ENCODE measurements at places on chromosomes 2 and 18. TPM values are rescaled to one million over a fixed set of nuclear protein-coding genes. Genes with fewer than 3 reads are reported as not detected.

DNA sequence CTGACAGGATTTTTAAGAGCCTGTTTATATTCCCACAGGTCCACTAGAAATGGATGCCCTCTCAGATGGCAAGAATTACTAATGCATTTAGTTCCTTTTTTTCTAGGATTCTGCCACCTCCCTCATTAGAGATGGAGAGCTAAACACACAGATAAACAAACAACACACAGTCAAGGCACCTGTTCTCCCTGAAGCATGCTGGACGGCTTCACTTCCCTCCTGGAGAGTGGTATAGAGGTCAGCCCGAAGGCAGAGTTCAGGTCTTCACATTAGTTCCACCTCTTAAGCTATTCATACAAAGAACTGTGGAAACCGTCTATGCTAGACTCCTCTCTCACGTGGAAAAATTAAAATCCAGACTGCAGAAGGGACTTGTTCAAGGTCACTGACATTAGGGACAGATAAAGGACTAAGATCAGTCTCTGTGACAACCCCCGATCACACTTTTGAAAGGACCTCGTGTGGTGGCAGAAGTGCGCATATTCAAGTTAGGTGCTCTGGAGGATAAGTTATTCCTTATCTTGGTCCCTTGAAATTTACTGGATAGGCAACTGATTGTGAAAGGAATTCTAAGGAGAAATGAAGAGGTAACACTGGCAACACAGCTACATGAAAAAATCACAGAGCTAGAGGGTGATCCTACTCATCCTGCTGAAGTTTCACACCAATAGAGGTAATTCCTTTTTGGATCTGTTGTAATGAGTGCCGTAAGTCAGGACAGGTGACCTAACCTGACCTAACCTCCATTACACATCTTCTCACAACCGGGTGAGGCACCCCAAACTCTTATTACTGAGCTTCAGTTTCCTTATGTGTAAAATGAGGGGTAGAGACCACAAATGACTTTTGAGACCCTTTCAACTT is 75.1 kb downstream of the SPRED2 start:
- no peak for DNase-seq
- H3K27me3 ChIP-seq: no peaks in the 10 kb centered on the region
- H3K4me1 ChIP-seq: peaks cover 21% of the 10 kb centered on the region
- H3K4me3 ChIP-seq: no peak overlapping the region
- no peaks in the 10 kb centered on the region for H3K36me3 ChIP-seq
- no peak overlapping the region for H3K27ac ChIP-seq

GRCh38 chr2:224987733-224988132 is 54.5 kb downstream of the DOCK10 start:
- H3K4me3 ChIP-seq: no peak overlapping the region
- H3K36me3 ChIP-seq: no peaks in the 10 kb centered on the region
- H3K27me3 ChIP-seq: no peaks in the 10 kb centered on the region
- DNase-seq: no peak

DNA sequence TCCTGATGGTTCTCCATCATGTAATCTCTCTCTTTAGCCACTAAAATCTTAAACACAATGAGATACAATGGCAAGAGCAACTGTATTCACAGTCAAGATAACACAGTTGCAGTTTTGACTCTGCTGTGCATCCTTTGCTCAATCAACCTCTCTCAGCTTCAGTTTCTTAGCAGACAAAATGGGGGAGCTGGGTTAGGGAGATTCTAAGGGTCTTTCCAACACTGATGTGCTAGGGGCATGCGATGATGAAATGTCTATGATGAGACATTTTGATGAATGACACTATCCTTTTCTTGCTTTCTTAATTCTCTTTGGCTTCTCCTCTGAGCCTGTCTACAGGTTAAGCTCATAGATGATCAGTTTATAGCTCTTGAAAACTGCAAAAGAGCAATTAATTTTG is 1.1 kb downstream of the SERPINB10 start:
- H3K4me3 ChIP-seq: no peak overlapping the region
- H3K27me3 ChIP-seq: no peaks in the 10 kb centered on the region
- H3K27ac ChIP-seq: no peak overlapping the region
- H3K4me1 ChIP-seq: no peaks in the 10 kb centered on the region

GRCh38 chr2:66236067-66236685 is 198.7 kb upstream of the MEIS1 start:
- peaks cover 31% of the 10 kb centered on the region for H3K4me1 ChIP-seq
- no peak overlapping the region for H3K27ac ChIP-seq
- no peaks in the 10 kb centered on the region for H3K27me3 ChIP-seq

GRCh38 chr2:195590861-195591205 is 66.2 kb upstream of the SLC39A10 start:
- no peaks in the 10 kb centered on the region for H3K27me3 ChIP-seq
- no peak overlapping the region for H3K27ac ChIP-seq
- H3K4me1 ChIP-seq: peaks cover 3% of the 10 kb centered on the region
- no peaks in the 10 kb centered on the region for H3K36me3 ChIP-seq
- no peak overlapping the region for H3K4me3 ChIP-seq
- DNase-seq: no peak

- H3K27ac ChIP-seq: no peak overlapping the region
- H3K4me3 ChIP-seq: no peak overlapping the region
- no peaks in the 10 kb centered on the region for H3K27me3 ChIP-seq
- no peak for DNase-seq
- H3K36me3 ChIP-seq: no peaks in the 10 kb centered on the region
Observed at GRCh38 chr2:9656270-9656766, 25.5 kb upstream of the YWHAQ start.

DNA sequence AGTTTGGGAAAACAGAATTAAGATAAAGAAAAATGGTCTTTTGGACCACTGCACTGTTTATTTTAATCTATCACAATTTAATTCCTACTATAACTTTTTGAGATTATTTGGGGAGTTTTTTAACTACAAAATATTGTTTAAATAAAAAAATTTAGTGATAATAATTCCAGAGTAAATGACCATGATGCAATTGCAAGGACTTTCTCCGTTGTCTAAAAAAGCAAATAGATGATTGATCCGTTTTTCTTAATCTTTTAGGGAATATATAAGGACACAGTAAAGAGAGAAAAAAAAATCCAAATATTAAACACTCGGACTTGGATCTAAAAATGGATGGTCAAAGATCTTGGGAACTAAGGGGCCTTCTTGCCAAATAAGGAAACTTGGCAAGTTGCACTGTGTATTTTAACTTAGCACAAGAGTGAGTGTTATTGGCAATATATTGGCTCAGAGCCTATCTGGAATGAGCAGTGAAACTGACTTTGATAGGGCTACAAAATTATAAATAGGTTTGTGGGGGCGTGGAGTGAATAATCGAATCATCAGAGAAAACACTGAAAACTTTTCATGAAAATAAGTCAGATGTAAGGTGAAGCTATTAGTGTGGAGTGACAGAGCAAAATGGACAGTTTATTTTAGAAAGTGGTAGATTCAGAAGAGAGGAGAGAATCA is 2.0 kb downstream of the MAP3K20 start:
- no peaks in the 10 kb centered on the region for H3K36me3 ChIP-seq
- H3K27me3 ChIP-seq: no peaks in the 10 kb centered on the region
- peaks cover 30% of the 10 kb centered on the region for H3K4me1 ChIP-seq
- peak overlapping the region; percentile 99 for H3K27ac ChIP-seq
- H3K4me3 ChIP-seq: peak overlapping the region; percentile 96
- DNase-seq: no peak

DNA sequence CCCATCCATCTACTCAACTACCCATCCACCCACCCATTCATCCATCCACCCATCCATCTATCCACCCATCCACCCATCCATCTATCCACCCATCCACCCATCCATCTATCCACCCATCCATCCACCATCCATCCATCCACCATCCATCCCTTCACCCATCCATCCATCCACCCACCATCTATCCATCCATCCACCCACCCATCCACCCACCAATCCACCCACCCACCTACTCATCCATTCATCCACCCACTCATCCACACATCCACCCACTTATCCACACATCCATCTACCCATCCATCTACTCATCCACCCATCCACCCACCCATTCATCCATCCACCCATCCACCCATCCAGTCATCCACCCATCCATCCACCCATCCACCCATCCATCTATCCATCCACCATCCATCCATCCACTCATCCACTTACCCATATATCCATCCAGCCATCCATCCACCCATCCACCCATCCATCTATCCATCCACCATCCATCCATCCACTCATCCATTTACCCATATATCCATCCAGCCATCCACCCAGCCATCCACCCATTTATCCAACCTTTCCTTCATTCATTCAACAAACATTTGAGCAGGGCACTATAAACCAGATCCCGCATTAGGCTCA is 2.1 kb upstream of the NGEF start:
- H3K4me3 ChIP-seq: no peak overlapping the region
- H3K27me3 ChIP-seq: no peaks in the 10 kb centered on the region
- no peak for DNase-seq
- H3K36me3 ChIP-seq: no peaks in the 10 kb centered on the region
- H3K27ac ChIP-seq: no peak overlapping the region

GRCh38 chr2:105933906-105934305 is 189.2 kb downstream of the NCK2 start:
- H3K4me1 ChIP-seq: peaks cover 9% of the 10 kb centered on the region
- peak; percentile 26 for DNase-seq
- H3K4me3 ChIP-seq: no peak overlapping the region
- H3K27ac ChIP-seq: peak overlapping the region; percentile 51
- H3K36me3 ChIP-seq: no peaks in the 10 kb centered on the region

- H3K4me3 ChIP-seq: no peak overlapping the region
- no peaks in the 10 kb centered on the region for H3K36me3 ChIP-seq
- H3K27me3 ChIP-seq: no peaks in the 10 kb centered on the region
- peaks cover 12% of the 10 kb centered on the region for H3K4me1 ChIP-seq
- no peak for DNase-seq
Observed at GRCh38 chr2:59776726-59777008, 776.8 kb downstream of the BCL11A start.

DNA sequence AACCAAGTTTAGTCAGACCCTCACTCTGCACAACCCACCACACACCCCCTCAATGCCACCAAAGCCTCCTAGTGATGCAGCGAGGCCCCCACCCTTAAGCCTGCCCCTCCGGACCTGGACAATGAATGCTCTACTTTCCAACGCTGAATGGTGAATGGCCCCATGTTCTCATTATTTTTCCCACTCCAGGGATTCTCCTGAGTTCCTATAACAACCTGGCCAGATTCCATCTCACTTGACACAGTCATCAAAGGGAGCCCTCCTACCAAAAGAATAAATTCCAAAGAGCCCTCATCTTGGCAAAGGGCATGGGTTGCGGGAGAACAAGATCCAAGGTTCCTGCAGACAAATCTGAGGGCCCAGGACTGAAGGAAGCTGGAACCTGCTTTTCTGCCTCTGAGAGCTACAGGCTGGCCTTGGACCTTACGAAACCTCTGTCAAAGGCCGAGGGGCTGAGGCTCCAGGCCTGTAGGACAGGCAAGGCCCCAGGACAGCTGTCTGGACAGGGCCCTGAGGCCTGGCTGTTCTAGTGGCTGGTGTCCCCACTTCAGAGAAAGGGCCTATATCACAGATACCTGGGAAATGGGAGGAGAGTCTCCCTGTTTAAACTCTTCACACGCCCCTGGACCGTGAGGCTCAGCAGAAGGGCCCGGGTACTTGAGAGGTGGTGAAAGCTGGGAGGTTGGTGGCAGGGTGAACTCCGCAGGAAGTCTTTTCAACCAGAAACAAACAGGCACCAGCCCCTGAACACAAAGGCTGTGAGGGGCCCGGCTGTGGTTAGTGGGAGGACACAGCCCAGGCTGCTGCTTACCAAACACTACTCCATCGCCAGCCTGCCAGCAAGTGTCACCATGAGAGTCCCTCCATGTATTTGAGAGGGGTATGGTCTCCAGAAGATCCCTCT is 27.3 kb downstream of the SFXN5 start:
- peaks cover 2% of the 10 kb centered on the region for H3K36me3 ChIP-seq
- no peaks in the 10 kb centered on the region for H3K27me3 ChIP-seq
- DNase-seq: no peak
- H3K4me3 ChIP-seq: no peak overlapping the region

DNA sequence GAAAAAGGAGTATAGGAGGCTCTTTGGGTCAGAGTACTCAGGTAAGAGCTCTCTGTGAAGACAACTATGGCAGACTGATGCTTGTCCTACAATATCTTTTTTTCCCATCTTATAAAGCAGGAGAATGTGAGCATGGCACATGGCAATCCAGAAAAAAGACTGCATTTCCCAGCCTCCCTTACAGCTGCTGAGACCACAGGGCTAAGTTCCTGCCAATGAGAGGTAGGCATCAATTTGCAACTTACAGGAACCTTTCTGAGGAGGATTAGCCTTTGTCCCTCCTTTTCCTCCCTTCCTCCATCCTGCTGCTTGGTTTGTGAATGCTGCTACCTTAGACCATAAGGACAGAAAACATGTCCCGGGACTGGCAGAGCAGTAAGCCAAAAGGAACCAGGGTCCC is 37.8 kb upstream of the ST8SIA5 start:
- H3K27ac ChIP-seq: no peak overlapping the region
- no peaks in the 10 kb centered on the region for H3K27me3 ChIP-seq
- H3K36me3 ChIP-seq: no peaks in the 10 kb centered on the region

GRCh38 chr18:61669320-61669719 is 223.5 kb downstream of the RNF152 start:
- H3K27ac ChIP-seq: no peak overlapping the region
- DNase-seq: no peak
- H3K4me3 ChIP-seq: no peak overlapping the region
- no peaks in the 10 kb centered on the region for H3K27me3 ChIP-seq

- no peak overlapping the region for H3K4me3 ChIP-seq
- no peaks in the 10 kb centered on the region for H3K27me3 ChIP-seq
- H3K36me3 ChIP-seq: no peaks in the 10 kb centered on the region
- H3K4me1 ChIP-seq: no peaks in the 10 kb centered on the region
- no peak for DNase-seq
Observed at GRCh38 chr2:76393356-76393755, 682.6 kb upstream of the GCFC2 start.

- H3K27ac ChIP-seq: no peak overlapping the region
- DNase-seq: no peak
- no peaks in the 10 kb centered on the region for H3K36me3 ChIP-seq
- H3K4me3 ChIP-seq: no peak overlapping the region
Observed at GRCh38 chr2:64342195-64343099, 111.5 kb upstream of the LGALSL start.

GRCh38 chr2:227509824-227510619 is 38.1 kb downstream of the AGFG1 start:
- H3K27me3 ChIP-seq: no peaks in the 10 kb centered on the region
- peaks cover 53% of the 10 kb centered on the region for H3K4me1 ChIP-seq
- H3K36me3 ChIP-seq: no peaks in the 10 kb centered on the region
- no peak overlapping the region for H3K27ac ChIP-seq
- no peak for DNase-seq
- H3K4me3 ChIP-seq: no peak overlapping the region

- peaks cover 34% of the 10 kb centered on the region for H3K4me1 ChIP-seq
- no peak for DNase-seq
- no peak overlapping the region for H3K27ac ChIP-seq
- H3K4me3 ChIP-seq: no peak overlapping the region
- H3K36me3 ChIP-seq: no peaks in the 10 kb centered on the region
Observed at GRCh38 chr2:96933305-96934181, 52.8 kb downstream of the FAM178B start.

GRCh38 chr2:195331129-195331528 is 325.9 kb upstream of the SLC39A10 start:
- H3K4me1 ChIP-seq: no peaks in the 10 kb centered on the region
- H3K27ac ChIP-seq: no peak overlapping the region
- no peaks in the 10 kb centered on the region for H3K27me3 ChIP-seq
- no peak overlapping the region for H3K4me3 ChIP-seq

GRCh38 chr2:72682061-72682460 is 143.8 kb downstream of the EXOC6B start:
- DNase-seq: no peak
- no peak overlapping the region for H3K27ac ChIP-seq
- no peak overlapping the region for H3K4me3 ChIP-seq
- no peaks in the 10 kb centered on the region for H3K36me3 ChIP-seq

ST8SIA3 gene
- not detected for total RNA-seq

LAMA1 gene
- total RNA-seq: 1.5 TPM

PLB1 gene
- total RNA-seq: 21.6 TPM

DYNAP gene
- not detected for total RNA-seq

LDLRAD4 gene
- 10.1 TPM for total RNA-seq

TWIST2 gene
- total RNA-seq: 25.7 TPM

IL1R2 gene
- 102 TPM for total RNA-seq

COLEC12 gene
- 2.1 TPM for total RNA-seq
